Upper lobe of left lung (tissue), 6 donors: ENCODE measurements at places on chromosomes 1 and 21. TPM values are rescaled to one million over a fixed set of nuclear protein-coding genes. Genes with fewer than 3 reads are reported as not detected.

TRIM67 gene
- total RNA-seq = not detected

CENPF gene
- total RNA-seq = 2.6 TPM

FAM78B gene
- 0.80 TPM for total RNA-seq

MMEL1 gene
- not detected for total RNA-seq

DNA sequence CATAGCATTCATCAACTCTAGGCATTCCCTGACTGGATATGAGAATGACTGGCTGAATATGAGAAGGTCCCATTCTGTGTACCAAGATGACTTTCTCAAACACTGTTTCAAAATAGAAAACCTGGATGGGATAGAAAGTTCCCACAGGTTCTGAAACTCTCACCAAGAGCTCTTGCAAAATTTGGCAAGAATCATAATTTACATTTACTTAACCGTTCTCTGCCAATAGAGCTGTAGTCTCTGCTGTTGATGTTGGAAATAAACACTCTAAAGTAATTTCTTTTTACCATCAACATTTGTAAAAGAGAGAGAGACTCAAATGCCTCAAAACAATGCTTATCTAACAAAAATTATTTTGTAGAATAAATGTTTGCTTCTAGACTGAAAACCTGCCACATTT, 221.1 kb downstream of the LMO4 start:
- DNase-seq = no peak

DNA sequence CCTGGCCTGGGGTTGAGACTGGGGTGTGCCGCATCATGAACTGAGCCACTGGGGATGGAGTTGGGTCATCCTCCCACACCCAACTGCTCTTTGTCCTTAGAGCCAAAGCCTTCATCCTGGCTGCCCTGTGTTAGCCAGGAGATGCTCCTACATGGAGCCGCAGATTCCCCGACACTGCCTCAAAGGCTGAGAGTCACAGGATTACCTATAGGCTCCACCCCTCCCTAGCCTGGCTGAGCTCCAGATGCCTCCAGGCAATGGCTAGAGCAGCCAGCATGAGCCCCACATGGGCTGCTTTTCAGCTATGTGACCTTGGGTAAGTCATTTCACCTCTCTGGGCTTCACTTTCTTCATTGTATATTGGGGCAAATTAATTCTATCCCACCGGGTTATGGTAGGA, 119.9 kb upstream of the POU3F1 start:
- no peak for DNase-seq

GRCh38 chr1:2248854-2249558, 20.9 kb downstream of the SKI start:
- DNase-seq = peak; percentile 39
